ENCODE measurements at places on chromosomes 13 and 19.

DNA sequence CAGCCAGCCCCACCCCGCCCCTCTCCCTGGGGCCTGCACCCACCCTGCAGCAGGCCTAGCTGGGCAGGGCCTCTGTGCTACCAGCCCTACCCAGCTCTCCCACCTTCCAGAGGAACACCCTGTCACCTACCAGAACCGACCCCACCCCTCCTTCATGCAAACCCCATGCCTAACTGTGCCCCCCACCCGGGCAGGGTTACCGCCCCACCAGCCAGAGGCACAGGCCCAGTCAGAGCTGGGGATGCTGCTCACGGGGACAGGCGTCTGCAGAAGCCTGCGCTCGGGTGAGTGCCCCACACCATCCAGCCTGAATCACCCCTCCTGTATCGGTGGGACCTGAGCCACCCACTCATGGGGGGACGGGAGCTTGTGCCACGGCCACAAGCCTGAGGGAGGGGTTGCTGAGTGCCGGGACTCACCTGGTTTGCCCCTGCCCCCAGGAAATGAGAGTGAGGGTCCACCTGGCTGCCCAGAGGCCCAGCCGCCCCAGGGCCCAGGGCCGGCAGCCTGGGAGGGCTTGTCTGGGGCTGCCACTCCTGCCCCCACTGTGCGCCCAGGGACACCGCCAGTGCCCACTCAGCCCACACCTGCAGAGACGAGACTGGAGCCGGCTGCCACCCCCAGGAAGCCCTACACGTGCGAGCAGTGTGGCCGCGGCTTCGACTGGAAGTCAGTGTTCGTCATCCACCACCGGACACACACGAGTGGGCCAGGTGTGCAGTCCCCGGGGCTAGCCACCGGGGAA, 3.8 kb downstream of the ZNF446 start:
- DNase-seq: no peak

GRCh38 chr13:91721413-91721812, 323.0 kb downstream of the GPC5 start:
- DNase-seq: no peak

DNA sequence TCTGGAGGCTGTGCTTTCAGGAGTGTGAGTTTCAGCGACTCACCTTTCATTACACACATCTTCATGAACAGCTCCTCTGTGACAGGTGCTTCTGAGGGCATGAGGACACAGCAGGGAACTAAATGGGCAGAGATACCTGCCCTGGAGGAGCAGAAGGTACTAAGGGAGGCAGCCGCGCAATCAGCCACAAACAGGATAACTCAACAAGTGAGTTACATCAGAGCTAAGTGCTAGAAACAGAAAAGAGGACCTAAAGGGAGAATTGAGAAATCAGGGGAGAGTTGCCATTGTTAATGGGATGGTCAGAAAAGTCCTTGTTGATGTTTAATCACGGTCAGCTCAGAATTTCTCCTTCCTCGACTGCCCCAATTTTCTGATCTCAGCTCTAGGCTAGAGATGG, 42.5 kb downstream of the SYDE1 start:
- DNase-seq: no peak

- peak; percentile 80 for DNase-seq
Observed at GRCh38 chr13:39144941-39145533, 106.8 kb downstream of the NHLRC3 start.

DNA sequence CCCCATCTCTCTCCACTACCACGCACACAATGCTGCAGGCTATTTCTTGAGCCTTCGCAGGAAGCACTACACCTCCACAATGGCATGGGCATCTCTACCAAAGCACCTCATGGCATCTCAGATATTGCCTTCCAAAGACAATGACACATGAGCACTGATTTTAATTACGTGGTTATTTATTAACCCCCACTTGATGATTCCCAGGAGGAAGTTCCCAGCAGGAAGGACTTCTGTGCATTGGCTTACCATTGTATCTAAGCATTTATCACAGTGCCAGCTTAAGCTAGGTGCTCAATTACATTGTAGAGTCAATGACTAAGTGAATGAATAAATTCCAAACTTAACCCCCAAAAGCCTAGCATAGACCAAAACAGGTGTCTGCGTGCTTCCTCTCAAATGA, 101.4 kb downstream of the ABCC4 start:
- DNase-seq: no peak

DNA sequence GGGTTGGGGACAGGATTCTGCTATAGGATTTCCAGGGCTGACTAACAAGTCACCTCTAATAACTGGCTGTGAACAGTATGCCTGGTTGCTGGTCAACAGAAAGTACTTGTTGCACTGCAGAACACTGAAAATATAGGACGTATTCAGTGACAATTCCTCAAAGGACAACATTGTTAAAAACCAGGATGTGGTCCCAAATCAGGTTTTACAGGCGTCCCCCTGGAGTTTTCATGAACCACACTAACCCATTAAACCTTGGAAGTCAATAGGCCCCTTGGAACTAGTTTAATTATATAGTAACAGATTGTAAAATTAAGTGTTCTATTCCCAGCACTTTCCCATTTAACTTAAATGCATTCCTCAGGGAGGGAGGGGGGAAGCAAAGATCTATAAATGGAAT, 495.4 kb downstream of the TBC1D4 start:
- no peak for DNase-seq

DNA sequence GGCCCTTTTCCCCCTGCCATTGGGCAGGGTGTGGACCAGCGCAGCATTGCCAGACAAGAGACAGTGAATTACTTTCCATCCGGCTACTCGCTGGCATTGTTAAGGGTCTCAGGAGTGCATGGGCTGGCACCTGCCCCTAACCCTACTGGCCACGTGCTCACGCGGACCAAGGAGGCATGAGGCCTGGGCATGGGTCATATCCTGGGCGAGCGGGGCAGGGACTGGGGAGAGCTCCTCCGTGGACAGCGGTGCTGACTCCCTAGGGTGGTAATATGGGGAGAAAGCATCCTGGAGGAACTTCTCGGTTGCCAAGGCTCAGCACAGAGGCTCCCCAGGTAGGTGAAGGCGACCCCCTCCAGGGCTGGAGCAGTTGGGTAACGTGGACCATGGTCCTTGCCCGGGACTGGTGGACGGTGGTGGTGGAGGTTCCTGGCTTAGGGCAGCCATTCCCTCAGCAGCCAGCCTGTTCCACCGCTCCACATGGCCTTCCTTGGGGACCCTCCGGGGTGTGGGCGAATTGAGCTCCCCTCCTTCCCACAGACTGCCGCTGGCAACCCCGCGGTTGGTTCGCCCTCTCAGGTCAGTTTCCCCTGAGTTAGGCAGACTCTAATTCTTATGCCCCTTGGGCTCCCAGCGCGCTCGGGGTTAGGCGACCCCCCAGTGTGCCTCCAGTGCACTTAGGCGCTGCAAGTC, 465.1 kb downstream of the SLITRK5 start:
- DNase-seq: no peak

- DNase-seq: no peak
Observed at GRCh38 chr13:26449063-26449848, 108.2 kb upstream of the WASF3 start.

DNA sequence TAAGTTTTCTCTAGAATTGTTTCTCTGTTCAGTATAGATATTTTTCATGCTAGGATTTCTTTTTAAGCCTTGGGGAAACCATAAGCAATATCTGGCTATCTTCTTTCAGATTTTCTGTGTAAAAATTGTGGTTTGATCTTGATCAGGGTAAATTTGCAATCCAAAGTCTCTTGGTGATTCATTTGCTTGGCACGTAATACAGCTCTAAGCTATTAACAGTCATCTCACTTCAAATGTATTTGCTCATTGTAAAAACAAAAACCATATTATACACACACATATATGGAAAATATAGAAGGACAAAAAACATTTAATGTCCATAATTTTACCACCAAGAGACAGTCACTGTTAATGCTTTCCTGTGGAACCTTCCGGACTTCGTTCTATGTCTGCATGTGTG, 191.0 kb downstream of the SHISA2 start:
- no peak for DNase-seq

GRCh38 chr13:105679838-105680237, 855.6 kb downstream of the EFNB2 start:
- DNase-seq: no peak

Data from GM23338 (cell line).